ENCODE measurements at places on chromosomes 3 and 15. TPM values are rescaled to one million over a fixed set of nuclear protein-coding genes. Genes with fewer than 3 reads are reported as not detected.

SKIL gene
- total RNA-seq, result 94.2 TPM

IMP3 gene
- total RNA-seq, result 56.0 TPM

SNX22 gene
- total RNA-seq, result 2.3 TPM

SCG5 gene
- total RNA-seq, result 0.67 TPM

ASB14 gene
- total RNA-seq, result not detected

LRRC3B gene
- total RNA-seq, result not detected

RGMA gene
- total RNA-seq, result 0.62 TPM
